ENCODE measurements at places on chromosomes 7 and 10. TPM values are rescaled to one million over a fixed set of nuclear protein-coding genes. Genes with fewer than 3 reads are reported as not detected.

- peak; percentile 18 for DNase-seq
These were observed 1.2 kb downstream of the ADIRF start for GRCh38 chr10:86969421-86970041.

PALD1 gene
- total RNA-seq = 2.2 TPM

EPO gene
- 1.3 TPM for total RNA-seq

NUTM2E gene
- 0.37 TPM for total RNA-seq

- DNase-seq = no peak
These were observed 312.3 kb upstream of the ZNF32 start for GRCh38 chr10:43960981-43961380.

DNA sequence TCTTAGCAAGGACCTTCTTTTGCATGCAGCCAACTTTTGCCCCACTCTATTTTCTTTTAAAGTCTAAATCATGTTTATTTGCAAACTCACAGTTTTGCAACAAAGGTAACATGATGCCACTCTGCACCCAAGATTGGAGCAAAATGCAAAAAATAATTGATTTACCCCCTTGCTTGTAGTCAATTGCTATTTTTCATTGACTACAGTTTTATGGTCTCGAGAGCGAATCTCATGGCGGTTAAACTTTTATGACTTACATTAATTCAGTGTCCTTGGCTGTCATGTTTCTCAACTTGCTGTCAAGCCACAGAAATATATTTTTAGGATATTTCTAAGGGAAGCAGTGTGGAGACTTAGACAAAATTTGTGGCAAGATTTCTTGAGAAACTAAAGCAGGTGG is 110.0 kb upstream of the JCAD start:
- DNase-seq = no peak

DNA sequence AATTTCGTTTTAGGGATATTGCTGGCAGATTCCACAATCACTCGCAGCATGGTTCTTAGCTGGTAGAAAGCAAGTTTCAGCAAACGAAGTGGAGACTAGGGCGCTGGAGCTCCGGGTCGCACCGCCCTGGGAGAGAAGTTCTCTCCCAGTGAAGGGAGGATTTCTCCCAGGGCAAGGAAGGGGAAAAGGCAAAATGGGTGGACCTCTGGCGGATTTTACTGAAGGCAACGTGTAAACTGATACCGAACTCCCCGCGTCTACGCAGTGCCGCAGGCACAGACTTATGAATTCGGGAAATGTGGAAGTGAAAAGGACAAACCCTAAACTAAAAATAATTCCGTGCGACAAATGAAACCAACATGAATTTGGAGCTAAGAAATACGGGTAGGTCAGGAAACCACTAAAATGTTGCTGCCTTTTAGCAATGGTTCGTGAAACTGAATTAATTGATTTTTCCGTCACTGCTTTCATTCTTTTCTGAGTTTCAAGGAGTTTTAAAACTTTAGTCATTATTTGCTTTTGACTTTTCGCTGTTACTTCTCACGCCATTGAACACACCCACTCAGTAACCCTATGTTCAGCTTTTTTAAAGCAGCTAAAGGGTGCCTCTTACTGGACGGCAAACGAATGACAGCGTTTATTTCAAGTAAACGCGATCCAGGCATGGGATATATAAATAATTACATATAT is at the start of gene MYOF:
Gene MYOF, minus strand, starts transcription at position 190 of the 690 bp plus-strand sequence. Its CDS starts 140 bp downstream, at position 50.
- DNase-seq = peak; percentile 87

RRP12 gene
- total RNA-seq = 8.5 TPM

DNA sequence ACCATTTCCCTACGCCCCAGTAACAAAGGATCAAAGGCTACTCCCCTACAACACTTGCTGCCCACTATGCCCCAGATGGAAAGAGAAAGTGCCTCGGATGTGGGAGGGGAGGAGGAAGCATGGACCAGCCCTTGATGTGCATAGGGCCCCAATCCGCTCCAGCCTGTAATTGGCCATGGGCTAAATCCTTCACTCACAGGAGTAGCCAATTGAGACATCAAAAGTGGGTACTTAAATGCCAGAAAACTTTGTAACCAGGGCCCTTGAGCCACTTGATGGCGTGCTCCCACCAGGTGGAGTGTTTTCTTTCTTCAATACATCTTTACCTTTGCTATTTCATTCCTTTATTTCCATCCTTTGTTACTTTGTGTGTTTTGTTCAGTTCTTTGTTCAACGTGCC is 500.5 kb upstream of the LRRN3 start:
- no peak for DNase-seq
